ENCODE measurements at places on chromosomes 7 and 10. TPM values are rescaled to one million over a fixed set of nuclear protein-coding genes. Genes with fewer than 3 reads are reported as not detected.

UCN3 gene
- not detected for total RNA-seq

PBLD gene
- 3.5 TPM for total RNA-seq

CDHR3 gene
- 0.91 TPM for total RNA-seq

RBP3 gene
- not detected for total RNA-seq

LIPK gene
- not detected for total RNA-seq

SLC16A9 gene
- 0.97 TPM for total RNA-seq

CALML5 gene
- total RNA-seq: not detected

MBL2 gene
- not detected for total RNA-seq

CCDC172 gene
- not detected for total RNA-seq

CEP55 gene
- 45.8 TPM for total RNA-seq

OPN4 gene
- total RNA-seq: not detected

DEPP1 gene
- total RNA-seq: 191 TPM

VTI1A gene
- total RNA-seq: 21.1 TPM

PPP1R17 gene
- total RNA-seq: not detected

CNNM1 gene
- not detected for total RNA-seq

TDRD1 gene
- total RNA-seq: not detected

PSD gene
- total RNA-seq: under 0.01 TPM

FAM25C gene
- not detected for total RNA-seq

GRID1 gene
- total RNA-seq: not detected

RSPH10B gene
- not detected for total RNA-seq

CRYGN gene
- not detected for total RNA-seq

BHLHA15 gene
- total RNA-seq: 1.1 TPM

KIF11 gene
- total RNA-seq: 37.4 TPM
